ENCODE measurements at places on chromosomes 1 and 21.

GRCh38 chr1:89850844-89851415 is 30.1 kb downstream of the LRRC8D start:
- no peak for DNase-seq

DNA sequence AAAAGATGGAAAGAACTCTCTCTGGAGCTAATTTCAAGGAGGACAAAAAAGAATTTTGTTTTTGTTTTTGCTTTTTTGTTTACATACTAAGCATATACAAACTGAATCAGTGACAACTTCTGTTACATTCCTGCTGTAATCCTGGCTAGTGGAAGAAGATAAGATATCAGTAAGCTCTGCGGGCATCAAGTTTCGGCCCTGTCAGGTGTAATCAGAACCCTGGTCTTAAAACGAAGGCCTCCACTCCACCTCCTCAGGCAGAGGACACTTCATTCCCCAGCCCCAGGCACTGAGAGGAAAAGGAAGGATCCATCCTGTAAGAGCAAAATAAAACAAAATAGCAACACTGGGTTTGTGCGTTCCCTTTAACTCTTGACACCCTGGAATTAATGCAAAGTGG is 88.9 kb upstream of the ARHGAP29 start:
- DNase-seq = no peak

DNA sequence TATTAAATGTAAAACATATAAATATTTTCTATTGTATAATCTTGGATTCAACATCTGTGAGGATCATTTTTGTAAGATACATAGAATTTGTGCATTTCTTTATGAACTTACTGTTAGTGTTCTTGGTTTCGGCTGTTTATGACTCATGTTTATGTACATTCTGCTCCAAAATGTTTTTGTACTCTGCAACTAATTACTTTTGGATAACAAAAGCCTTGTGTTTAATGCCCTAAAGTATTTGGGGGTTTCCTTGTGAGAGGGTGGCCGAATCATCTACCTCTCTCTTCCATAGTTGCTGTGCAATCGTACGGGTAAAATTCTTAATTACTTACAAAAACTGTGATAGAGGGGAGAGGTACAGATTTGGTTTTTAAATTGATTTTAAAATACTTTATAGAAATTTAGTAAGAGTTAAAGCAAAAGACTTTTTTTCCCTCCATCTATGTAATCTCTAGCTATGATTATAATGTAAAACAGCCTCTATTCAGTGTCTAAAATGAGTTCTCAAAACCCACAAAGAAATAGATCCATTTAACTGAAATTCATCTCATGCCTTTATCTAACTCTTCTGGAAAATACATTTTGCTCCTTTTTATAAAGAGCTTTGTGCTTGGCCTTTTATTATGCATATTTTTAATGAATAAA is 38.7 kb upstream of the LRRC8C start:
- DNase-seq = no peak

DNA sequence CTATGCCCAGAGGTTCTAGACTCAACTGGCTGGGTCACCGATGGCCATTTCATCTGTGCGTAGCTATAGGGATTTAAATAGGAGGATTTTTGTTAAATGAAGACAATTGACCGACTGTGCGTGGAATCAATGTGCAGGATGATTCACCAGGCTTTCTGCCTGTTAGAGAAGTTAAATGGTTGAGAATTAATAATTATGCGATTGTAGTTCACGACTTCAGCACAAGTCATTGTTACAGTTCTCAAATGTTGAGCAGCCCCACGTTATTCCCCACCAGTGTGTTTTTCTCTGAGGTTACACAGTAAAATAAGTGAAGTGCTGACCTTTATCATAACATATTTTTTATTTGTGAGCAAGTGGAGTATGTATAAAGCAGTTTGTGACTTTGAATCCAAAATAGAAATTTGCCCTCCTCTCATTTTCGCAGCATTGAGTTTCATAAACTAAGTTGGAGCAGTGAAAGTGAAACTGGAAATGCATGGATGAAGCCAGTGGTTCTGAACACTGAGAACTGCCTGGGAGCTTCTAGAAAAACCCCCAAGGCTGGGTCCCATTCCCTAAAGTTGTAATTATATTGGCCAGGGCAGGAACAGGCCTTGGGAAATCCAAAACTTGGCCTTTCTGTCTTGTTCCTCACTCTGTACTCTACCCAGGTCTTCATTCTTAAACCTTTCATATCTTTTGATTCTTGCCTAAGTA is 102.6 kb downstream of the GALNT2 start:
- DNase-seq = peak; percentile 83

GRCh38 chr1:41516168-41517061 is 31.9 kb upstream of the EDN2 start:
- peak; percentile 92 for DNase-seq

- no peak for DNase-seq
These were observed 86.4 kb upstream of the ACTL8 start for GRCh38 chr1:17668624-17669175.

DNA sequence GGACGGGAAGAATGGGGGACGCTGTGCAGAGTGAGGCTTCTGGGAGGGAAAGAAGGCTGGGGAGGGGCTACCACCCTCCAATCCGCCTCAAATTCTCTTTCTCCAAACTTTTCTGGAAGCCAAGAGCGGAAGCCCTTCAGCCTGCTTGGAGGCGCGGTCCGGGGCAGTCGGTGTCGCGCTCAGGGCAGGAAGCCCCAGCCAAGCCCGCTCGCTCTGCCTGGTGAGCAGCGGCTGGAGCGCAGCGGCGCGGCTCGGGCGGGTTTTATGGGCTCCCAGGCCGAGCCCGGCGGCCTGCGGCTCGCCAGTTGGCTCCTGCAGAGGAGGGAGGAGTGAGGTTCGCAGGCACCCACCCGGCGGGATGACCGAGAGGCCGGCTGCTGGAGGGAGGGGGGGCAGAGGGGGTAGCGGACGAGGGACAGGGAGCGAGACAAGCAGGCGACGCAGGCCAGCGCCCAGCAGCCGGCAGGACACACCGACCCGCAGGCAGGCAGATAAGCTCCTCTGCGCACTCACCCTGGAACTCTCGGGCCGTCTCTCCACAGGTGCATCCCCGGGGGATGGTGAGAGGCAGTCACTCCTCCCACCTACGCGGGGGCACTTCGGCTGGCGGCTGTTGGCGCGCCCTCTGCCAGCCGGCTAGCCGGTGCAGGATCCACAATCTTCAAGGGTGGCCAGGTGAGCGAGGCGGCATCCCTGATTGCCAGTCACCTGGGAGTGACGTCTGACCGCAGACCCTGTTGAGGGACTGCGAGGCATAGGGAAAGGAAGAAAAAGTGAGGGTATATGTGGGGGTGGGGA is at the start of gene AVPR1B:
Gene AVPR1B, minus strand, starts transcription at position 238 of the 798 bp plus-strand sequence. CDS start 498 bp downstream, outside the sequence.
- no peak for DNase-seq

DNA sequence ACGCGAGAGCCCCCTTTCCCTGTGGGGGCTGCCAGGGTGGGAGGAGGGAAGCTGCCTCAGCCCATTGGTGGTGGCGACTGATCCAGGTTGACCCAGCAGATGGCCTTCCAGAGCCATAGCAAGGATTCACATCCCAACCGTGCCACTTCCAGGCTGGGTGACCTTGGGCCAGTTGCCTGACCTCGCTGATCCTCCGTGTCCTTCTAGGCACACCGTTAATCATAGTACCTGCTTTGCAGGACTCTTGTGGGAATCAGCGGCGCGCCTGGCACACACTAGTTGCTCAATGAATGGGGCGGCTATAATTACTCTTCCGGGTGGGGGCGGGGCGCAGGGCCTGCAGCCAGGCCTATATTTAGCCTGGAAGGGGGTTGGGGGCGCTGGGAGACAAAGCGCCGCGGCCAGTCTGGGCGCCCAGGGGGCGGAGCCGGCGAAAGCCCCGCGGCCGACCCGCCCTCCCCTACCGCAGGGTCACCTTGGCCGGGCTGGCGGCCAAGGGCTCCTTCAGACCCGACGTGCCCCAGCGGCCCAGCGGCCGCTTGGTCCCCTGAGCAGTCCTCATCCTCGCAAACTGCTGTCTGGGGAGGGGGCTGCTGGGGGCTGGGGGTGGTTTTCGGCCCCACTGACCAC is 5.1 kb downstream of the HSPB7 start:
- DNase-seq = no peak

- DNase-seq = no peak
These were observed 85.0 kb upstream of the KCNJ15 start for GRCh38 chr21:38171723-38172344.

DNA sequence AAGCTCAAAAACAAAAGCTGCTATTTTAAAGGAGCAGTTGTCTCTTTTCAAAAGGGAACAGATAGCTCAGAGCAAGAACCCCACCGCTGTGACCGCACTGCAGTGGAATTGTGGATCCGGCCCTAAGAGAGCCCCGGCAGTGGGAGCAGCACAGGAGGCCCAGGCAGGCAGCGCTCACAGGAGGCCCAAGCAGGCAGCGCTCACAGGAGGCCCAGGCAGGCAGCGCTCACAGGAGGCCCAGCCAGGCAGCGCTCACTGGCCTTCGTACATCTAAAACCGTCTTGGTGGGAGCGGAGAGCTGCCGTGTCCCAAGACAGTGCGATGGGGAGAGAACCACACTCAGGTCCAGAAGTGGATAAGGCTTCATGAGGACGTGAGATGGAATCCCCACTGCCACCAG is 4.0 kb downstream of the TFF3 start:
- no peak for DNase-seq

- no peak for DNase-seq
These were observed 201.6 kb downstream of the DAB1 start for GRCh38 chr1:57222307-57222706.

DNA sequence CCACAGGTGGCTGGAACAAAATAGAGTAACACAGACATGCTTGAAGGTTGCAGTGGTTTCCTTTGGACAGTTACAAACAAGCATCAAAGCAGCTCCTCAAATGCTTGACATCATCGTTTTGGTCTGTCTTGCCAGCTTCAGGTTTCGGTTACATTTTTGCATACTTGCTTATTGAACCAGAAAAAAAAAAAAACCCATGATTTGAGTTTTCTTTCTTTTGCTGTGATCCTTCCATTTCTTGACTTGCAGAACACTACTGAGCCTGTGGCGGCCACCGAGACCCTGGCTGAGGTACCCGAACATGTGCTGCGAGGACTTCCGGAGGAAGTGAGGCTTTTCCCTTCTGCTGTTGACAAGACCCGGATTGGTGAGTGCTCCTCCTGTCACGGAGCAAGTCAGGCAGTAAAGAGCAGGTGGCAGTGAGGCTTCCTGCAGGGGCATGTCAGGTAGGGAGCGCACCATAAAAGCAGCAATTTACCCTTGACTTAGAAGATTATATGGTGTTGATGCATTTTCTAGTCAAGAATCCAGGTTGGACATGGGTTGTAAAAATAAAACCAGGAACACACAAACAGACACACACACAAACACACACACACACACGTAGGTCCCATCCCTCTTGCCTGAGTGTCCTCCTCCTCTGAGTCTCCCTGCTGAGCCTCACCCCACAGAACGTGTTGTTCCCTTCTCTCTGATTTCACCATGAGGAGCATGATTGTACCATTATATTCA is 30.9 kb downstream of the PRDM2 start:
- DNase-seq = peak; percentile 25

DNA sequence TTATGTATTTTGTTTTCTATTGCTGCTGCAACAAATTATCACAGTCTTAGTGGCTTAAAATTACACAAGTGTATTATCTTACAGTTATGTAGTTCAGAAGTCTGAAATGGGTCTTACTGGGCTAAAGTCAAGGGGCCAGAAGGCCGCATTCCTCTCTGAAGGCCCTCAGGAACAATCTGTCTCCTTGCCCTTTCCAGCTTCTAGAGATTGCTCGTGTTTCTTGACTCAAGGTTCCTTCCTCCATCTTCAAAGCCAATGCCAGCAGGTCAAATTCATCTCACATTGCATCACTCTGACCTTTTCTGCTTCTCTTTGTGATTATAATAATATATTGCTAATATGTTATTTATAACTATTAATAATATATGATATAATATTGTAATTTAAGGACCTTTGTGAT is 97.1 kb downstream of the DIRAS3 start:
- DNase-seq = no peak

DNA sequence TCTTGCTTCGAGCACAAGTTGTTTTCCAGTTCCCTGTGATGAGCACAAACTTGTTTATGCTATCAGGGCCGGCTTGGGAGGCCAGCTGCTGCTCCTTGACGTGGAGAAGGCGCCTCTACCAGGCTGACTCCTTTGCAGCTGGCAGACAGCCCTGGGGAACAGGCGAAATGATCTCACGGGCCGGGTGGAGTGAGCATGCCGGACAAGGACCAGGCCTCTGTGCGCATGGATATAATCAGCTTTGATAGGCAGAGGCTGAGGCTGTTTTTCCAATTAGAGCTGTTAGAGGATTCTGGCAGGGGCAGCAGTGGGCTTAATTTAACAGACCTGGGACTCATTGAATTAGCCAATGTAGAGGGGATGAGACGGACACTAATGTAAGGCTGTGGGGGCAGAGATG is 38.9 kb downstream of the FAM163A start:
- no peak for DNase-seq

GRCh38 chr21:45528981-45529784 is 13.1 kb downstream of the SLC19A1 start:
- no peak for DNase-seq

- DNase-seq = peak; percentile 65
These were observed 24.7 kb upstream of the ADGRB2 start for GRCh38 chr1:31788825-31789256.

GRCh38 chr1:235972311-235972689 is 92.6 kb downstream of the NID1 start:
- peak; percentile 40 for DNase-seq

GRCh38 chr21:25496825-25497482 is 110.3 kb downstream of the MRPL39 start:
- DNase-seq = no peak

GRCh38 chr1:20993716-20994575 is 182.8 kb downstream of the EIF4G3 start:
- no peak for DNase-seq

- DNase-seq = no peak
These were observed 999.8 kb upstream of the NCAM2 start for GRCh38 chr21:19998453-19998852.
